GDM1 (cell line): ENCODE measurements at places on chromosomes 1 and 21.

GRCh38 chr1:109928591-109929111 lies 18.0 kb downstream of the CSF1 start:
- DNase-seq, result no peak

DNA sequence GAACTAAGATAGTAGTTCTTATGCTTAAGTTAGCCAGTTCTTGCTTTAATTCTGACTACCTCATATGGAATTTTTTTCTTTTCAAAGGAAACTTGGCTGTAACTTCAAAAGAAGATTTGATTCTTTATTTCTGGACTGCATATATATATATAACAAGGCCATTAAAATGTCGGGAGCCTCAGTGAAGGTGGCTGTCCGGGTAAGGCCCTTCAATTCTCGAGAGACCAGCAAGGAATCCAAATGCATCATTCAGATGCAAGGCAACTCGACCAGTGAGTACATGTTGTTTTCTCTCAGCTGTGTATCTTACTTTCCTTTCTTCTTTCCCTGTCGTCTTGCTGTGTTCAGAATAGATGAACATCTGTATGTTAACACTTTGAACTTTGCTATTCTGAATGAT lies 21.8 kb downstream of the KIF1B start:
- DNase-seq, result no peak

- no peak for DNase-seq
These were observed 136.8 kb downstream of the FASLG start for GRCh38 chr1:172795741-172796140.

DNA sequence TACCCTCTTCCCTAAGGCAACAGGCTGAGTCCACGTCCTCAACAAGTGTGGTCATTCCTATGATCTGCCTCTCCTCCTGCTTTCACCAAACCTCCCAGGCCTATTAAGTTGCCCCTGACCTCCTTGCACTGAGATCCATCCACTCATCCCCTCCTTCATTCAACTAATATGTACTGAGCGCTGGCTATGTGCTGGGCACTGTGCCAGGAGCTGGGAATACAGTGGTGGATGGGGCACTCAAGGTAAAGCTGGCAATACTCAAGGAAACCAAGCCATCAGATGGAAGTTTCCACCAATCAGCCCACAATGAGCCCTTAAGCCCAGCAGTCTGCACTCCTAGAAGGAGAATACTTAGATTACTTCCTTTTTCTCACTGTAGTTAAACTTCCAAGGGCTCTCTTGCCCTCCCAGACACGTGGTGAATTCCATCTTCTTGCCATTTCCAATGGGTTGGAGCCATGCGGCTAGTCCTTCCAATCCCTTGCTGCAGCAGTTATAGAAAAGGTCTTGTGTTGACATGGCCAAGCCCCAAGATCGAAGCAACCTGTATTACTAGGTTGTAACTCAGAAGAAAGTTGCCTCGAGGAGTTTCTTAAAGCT lies 279.9 kb upstream of the RUNX1 start:
- DNase-seq, result no peak

GRCh38 chr1:77412820-77413530 lies 131.2 kb downstream of the AK5 start:
- DNase-seq, result peak; percentile 41

GRCh38 chr1:161066694-161067093 lies 3.0 kb downstream of the ARHGAP30 start:
- DNase-seq, result no peak

GRCh38 chr1:68373173-68373572 lies 76.6 kb downstream of the RPE65 start:
- no peak for DNase-seq

- DNase-seq, result no peak
These were observed 109.6 kb downstream of the WDR3 start for GRCh38 chr1:118039170-118039569.

GRCh38 chr1:163161841-163162240 lies 40.9 kb downstream of the RGS5 start:
- DNase-seq, result no peak

- no peak for DNase-seq
These were observed 771 bp downstream of the ABCD3 start for GRCh38 chr1:94418664-94419655.

GRCh38 chr1:41856944-41857285 lies 61.8 kb downstream of the HIVEP3 start:
- DNase-seq, result no peak

DNA sequence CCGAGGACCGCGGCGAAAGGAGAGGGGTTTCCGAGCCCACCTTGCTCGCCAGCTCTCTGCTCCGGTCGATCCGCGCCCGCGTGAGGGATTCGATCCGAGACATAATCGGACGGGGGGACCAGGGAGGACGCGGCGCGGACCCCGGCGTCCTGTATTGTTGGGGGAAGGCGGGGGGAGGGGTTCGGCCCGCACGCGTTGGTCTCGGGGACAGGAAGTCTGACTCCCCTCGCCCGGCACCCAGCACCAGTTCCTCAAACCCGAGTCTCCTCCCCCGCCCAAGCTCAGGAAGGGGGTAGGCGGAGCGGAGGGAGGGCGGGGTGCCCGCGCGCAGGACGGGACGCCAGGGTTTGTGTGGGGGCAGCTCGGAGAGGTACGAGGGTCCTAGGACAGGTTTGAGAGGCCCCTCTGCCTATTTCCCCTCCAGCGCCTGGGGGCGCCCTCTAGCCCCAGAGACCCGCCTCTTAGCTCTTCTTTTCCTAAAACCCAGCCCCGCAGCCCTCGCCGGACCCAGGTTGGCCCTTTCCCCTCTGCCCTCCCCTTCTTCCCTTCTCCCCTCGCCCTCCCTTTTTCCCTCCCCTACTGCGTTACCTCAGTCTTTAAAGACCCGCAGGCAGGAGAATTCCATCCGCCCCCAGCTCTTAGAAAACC lies at the start of gene ARHGEF2:
Gene ARHGEF2 (minus strand): TSS at position 223 of the 648 bp plus-strand sequence. CDS start 120 bp downstream, at position 103.
- DNase-seq, result peak; percentile 90

- no peak for DNase-seq
These were observed 56.3 kb upstream of the NEK2 start for GRCh38 chr1:211731456-211732292.

GRCh38 chr1:248828845-248829244 lies 3.1 kb upstream of the SH3BP5L start:
- no peak for DNase-seq

DNA sequence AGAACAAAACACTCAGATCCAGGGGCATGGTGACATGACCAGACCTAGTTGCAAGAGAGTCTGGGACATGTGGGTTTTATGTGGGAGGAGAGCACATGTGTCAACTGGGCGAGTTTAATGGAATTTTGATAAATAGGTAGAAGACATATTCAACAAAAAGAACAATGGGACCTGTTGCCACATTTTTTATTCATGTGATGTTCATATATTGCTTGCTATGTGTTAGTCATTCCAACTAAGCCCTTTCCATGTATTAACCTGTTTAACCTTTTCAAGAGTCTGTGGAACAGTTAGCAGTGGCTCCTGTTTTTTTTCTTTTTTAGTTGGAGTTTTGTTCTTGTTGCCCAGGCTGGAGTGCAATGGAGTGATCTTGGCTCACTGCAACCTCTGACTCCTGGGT lies 30.1 kb upstream of the CSF3R start:
- DNase-seq, result no peak

DNA sequence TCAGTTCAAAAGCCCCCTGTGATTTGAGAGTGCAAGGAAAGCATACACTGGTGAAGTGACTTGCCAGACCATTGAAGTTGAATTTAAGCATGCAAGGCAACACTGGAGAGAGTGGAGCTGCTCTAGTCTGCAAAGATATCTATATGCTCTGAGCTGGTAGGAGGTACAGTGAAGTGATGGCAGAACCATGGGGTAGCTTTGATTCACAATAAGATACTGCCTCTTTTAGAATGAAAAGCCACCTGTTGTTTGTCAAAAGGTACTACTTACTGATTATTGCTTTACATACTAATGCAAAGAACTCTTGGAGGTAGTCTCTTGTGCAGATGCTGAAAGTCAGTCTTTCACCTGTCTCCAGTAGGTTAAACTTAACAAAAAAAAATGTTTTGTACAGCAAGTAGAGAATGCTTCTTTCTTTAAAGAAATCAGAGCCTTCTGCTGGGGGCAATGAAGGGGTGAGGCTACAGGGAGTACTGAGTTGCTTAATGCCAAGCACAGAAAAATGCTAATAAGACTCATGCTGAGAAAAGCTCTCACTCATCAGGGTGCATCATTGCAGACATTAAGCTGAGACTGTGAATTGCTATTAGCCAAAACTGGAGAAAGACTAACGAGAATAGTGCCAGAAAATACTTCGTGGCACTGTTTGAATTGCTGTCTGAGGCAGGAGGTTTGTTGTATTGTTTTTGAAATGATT lies 1150.5 kb upstream of the TMPRSS15 start:
- no peak for DNase-seq

GRCh38 chr1:167136191-167136614 lies 42.3 kb downstream of the STYXL2 start:
- DNase-seq, result no peak

DNA sequence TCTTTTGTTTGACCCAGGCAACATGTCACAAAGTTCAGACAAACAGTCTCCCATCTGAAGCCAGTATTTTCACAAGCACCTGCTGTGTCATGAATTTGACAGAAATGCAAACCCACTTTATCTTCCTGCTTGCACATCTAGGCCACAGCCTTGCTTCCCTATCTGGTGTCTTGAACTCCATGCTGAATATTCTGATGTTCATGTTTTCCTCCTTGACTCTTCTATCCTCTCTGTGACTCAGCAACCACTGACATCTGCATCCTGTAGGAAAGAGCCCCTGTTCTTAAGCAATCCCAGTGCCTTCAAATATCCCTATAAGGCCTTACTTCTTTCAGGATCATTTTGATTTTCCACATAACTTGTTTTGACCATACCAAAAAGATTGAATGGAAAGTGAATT lies 6.5 kb downstream of the CD55 start:
- DNase-seq, result peak; percentile 59

GRCh38 chr1:68016381-68016780 lies 34.0 kb downstream of the DIRAS3 start:
- DNase-seq, result no peak

- DNase-seq, result no peak
These were observed 36.2 kb downstream of the CITED4 start for GRCh38 chr1:40825996-40826395.

- no peak for DNase-seq
These were observed 463.4 kb downstream of the CAMTA1 start for GRCh38 chr1:7248549-7249199.

- DNase-seq, result no peak
These were observed 3.1 kb upstream of the SH2D5 start for GRCh38 chr1:20735581-20736111.

DNA sequence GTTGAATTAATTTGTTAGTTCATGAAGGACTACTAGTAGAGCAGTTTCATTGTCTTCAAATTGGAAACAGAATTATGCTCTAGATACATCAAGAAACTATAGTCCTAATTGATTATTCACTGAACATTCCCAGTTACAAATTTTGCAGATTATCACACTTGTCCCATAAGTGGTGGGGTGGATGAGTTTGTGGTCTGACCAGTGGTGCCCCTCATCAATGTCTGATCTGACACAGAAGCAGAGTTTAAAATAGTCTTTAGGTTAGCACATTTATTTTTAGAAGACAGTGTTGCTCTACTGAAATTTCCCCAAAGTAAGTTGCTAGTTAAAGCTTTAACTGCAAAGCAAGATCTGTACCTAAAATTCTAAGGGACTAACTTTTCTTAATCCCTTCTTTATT lies 42.9 kb downstream of the INKA2 start:
- no peak for DNase-seq
